ENCODE measurements at places on chromosomes 6 and 20.

- DNase-seq = peak; percentile 88
These were observed 15.0 kb downstream of the ACSS2 start for GRCh38 chr20:34891166-34892062.

- DNase-seq = no peak
These were observed 293.5 kb downstream of the CDKAL1 start for GRCh38 chr6:20827798-20828197.

- DNase-seq = no peak
These were observed 22.9 kb downstream of the CNKSR3 start for GRCh38 chr6:154487367-154488247.

DNA sequence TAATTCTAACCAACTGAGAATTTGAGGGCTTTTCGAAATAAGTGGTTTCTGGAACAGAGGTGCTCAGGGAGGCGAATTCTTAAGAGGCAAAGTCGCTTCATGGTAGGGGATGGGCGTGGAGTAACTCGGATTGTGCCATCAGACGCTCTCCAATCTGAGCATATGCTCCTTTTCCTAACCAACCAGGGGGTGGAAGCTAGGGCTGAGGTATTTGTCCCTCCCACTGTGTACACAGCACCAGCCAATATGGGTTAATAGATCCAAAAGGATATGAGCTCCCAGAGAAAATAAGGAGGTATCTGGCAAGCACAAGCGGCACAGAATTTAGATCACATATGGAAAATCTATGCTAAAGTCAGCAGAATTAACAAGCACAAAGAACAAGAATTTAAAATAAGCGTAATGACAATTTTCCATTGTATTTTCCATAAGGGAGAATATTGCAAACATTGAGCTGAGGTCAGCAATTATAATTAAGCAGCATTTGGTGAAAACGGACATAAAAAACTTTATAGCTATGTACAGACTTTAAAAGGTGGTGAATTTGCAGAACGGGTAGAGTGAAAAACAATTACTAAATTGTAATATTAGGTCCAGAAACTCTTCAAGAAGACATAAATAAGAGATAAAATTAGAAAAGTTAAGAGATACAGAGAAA, 55.0 kb upstream of the PHACTR1 start:
- no peak for DNase-seq

GRCh38 chr20:56439771-56440291, 27.8 kb downstream of the CASS4 start:
- DNase-seq = no peak

DNA sequence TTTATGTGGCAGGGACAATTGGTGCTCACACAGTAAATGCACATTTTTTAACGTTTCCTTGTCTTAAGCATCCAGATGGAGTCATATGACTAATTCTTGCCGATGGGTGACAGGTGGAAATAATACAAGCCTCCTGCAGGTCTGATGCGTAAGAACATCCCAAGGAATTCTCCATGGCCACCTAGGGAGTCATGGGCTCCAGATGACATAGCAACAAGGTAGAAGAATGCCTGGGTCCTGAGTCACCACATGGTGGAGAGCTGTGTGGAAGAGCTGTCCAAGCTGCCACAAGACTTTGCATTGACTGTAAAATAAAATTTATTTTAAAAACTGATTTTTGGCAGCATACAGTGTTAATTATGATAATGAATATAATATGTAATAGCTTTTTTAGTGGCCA, 77.0 kb upstream of the MAP3K7 start:
- DNase-seq = peak; percentile 19

- DNase-seq = no peak
These were observed 46.5 kb downstream of the SLC22A3 start for GRCh38 chr6:160394654-160395035.

GRCh38 chr6:38306931-38307330, 332.8 kb downstream of the BTBD9 start:
- no peak for DNase-seq

- DNase-seq = no peak
These were observed 482.2 kb upstream of the RNF217 start for GRCh38 chr6:124479991-124480430.

DNA sequence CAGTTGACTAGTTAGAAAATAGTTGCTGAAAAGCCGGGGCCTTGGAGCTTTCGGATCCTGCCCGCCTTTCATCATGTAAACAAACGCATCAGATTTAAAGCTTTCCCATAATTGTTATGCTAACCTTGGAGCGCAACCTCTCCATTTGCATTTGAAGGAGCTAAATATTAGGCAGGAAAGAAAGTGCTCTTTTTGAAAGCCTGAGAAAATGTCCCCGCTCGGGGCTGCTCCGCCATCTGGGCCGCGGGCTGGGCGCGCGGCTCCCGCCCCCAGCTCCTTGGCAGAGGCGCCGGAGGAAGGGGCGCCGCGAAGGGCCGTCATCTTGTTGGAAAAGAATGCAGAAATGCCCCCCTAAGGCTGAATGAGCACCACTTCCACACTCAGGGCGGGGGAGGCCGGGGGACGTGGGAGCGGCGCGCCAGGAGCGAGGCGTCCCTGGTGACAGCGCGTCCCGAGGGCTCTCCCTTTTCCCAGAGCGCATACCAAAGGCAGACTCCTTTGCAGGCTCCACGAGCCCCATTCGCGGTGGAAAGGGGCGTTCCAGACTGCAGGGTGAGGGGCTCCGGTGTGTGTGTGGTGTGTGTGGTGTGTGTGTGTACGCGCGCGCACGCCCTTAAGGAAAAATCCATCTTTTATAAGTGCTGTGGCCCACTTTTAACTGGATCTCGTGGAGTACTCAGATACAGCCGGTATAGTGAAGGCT, 145.6 kb upstream of the ID4 start:
- no peak for DNase-seq

GRCh38 chr6:131581523-131581922, 8.5 kb downstream of the ARG1 start:
- no peak for DNase-seq

DNA sequence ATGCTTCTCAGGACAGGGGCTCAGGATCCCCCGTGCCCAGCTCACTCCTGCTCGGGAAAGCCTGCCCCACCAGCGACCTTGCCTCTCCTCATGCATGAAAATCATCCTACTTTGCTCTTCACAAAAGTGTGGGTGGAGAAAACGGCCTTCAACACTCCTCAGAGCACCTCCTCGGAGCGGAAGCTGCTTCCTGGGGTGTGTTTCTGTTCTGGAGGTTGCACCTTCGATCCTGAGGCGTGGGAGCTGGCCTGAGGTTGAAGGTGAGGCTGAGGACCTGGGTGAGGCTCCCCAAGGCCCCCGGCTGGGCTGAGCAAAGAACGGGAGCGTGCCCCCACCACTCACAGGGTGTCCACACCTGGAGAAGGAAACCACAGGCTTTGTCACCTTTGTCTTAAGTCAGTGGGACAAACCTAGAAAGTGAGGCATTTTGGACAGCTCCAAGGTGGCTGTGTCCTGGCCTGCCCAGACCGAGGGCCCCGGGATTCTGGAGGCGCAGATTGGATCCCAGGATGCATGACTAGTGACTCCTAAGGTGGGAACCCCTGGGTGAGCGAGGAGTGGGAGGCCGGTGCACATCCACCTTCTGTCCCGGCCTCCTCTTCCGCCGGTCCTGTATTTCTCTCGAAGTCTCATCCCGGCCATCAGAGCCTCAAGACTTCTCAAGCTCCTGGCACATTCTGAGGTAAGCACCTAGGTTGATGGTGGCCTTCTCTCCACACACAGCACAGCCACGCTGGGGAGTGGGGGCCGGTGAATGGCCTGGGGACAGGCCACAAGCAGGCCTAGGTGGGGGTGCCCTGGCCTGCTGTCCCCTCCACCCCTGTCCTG, 104.7 kb downstream of the TMEM242 start:
- no peak for DNase-seq

DNA sequence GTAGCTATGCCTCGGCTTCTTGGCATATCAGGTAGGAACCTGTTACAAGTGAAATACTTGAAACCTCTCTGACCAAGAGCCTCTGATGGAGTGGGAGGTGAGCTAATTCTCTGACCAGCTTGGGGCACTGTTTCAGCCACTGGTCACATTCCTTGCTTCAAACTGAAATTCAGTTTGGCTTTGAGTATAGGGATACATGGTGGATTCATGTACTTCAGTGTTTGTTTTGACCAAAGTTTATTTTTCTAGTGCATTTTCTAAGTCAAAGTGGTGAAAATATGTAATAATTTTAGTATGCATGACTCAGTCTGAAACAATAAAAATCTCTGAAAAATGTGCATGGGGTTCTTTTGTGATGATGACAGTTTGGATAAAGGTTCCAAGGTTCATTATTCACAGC, 18.6 kb downstream of the TTPAL start:
- DNase-seq = peak; percentile 58

DNA sequence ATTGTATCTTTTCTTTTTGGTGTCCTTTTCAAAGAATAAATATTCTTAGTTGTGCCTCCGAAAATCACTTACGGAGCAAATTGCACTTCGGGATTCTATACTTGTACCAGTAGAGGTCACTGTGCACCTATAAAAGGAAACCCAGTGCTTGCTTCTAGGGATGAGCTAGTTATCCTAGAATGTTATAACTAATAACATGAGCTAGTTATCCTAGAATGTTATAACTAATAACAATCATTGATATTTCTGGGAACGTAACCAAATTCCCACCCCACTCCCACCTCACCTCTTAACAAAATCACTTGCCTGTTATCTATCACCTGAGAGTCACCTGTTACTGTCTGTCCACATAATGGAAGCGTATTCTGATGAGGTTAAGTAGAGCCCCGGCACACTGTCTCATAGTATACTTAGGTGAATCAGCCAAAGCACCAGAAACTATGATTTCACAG, 126.9 kb upstream of the TIAM2 start:
- DNase-seq = peak; percentile 66

DNA sequence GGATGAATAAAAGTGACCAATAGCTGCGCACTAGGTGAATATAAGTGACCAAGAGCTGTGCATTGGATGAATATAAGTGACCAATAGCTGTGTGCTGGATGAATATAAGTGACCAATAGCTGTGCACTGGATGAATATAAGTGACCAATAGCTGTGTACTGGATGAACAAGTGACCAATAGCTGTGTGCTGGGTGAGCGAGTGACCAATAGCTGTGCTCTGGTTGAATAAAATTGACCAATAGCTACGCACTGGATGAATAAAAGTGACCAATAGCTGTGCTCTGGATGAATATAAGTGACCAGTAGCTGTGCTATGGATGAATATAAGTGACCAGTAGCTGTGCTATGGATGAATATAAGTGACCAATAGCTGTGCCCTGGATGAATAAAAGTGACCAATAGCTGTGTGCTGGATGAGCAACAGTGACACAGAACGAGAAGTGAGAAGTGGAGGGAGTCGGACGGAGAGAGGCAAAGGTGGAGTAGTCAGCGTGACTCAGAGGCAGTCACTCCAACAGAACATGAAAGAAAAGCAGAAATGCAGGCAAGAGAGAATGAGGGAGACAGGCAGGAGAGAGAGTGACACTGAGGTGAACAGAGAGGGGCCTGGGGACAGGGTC, 38.5 kb downstream of the RBM38 start:
- DNase-seq = peak; percentile 92

GRCh38 chr6:31771992-31772358, 5.2 kb downstream of the VWA7 start:
- DNase-seq = no peak

DNA sequence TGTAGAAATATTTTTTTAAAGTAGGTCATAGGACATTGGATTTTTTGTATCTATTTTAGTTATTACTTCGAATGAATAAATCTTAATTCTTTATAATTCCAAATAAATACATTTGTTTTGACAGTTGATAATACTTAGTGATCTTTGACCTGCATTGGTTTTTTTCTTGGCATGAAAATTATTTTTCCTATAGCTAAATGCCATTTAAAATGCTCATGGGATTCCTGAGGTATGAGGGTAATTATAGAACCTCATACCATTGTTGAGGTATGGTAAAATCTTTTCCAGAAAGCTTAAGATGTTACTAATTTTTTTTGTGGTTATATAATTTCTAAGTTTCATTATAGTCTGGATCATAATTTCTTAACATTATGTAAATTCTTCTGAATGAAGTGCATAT, 8.3 kb downstream of the PM20D2 start:
- DNase-seq = peak; percentile 9

- DNase-seq = no peak
These were observed 29.6 kb downstream of the DSE start for GRCh38 chr6:116400328-116400727.

DNA sequence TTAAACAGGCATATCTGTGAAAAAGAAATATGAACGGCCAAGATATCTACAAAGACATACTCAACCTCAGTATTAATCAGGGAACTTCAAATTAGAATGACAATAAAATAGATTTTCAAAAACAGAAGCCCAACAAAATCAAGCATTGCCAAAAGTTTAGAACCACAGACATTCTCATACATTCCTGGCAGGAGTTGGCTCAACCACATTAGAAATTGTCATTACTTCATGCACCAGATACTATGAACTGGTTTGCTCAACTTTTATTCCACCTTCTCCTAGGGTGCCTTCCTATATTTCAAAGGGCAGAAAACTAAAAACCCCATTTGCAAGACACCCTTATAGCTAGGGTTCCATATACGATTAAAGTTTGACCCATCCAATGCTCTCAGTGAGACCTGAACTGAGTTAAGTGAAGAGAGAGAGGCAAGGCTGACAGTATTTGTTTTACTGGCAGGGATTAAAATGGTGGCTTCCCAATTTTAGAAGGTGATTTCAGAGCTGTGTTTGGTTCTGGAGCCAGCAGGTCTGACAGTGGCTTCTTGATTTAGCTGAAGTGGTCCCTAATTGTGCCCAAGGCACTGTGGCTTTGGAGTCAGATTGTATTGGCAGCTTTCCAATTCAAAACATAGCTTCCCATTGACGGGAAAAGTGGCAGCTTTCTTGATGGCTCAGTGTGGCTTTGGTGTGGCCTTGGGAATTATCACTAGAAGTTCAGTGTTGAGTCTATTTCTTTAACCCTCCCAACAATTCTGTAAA, 77.1 kb upstream of the CDYL start:
- no peak for DNase-seq

GRCh38 chr6:102907181-102907580, 1513.7 kb downstream of the GRIK2 start:
- no peak for DNase-seq

GRCh38 chr6:18893540-18894269, 506.6 kb downstream of the RNF144B start:
- DNase-seq = no peak

DNA sequence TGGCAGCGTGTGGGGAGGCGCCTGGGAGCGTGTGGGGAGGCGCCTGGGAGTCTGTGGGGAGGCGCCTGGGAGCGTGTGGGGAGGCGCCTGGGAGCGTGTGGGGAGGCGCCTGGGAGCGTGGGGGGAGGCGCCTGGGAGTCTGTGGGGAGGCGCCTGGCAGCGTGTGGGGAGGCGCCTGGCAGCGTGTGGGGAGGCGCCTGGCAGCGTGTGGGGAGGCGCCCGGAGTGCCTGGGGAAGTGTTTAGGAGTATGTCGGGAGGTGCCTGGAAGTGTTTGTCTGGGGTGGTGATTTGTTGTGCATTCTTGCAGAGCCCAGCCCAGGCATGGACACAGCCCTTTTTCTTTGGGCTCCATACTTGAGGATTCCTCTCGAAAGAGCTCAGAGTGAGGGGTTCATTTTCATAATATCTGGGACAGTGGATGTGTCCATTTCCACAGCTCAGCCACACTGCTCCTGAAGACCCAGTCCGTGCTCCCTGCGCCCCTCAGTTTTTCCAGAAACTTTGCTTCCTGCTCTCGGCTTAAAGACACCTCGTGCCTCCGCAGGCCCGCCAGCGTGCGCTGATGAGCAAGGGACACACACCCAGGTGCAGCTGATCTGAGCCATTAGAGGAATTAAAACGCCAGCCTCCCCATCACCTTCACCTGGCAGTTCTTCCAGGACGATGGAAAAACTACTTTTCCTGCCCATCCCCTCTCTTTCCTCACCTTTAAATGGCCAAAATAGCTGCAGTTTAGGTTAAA, 172.2 kb upstream of the THBS2 start:
- no peak for DNase-seq

- DNase-seq = no peak
These were observed 32.2 kb downstream of the AHI1 start for GRCh38 chr6:135465307-135465706.

Measured in PC-3 (cell line).